ENCODE measurements at places on chromosomes 1 and 21.

GRCh38 chr1:21437341-21437640, 2.6 kb upstream of the NBPF3 start:
- DNase-seq: no peak

GRCh38 chr1:169072945-169073725, 33.4 kb upstream of the ATP1B1 start:
- DNase-seq: no peak

DNA sequence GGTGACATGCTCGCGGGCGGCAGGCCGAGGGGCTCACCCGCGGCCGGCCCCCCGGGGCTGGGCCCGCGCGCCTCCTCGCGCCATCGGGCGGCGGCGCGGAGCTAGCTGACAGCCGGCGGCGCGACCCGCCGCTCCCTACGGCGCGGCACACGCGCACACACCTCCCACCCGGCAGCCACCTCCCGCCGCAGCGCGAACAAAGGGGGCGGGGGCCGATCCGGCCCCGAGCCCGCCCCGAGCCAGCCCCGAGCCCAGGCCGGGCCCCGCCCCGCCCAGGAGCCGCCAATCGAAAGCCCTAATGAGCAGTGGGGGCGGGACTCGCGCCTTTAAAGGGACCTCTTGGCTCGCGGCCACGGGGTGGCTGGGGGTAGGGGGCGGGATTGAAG, at the start of gene KIF21B:
TSS of gene KIF21B (minus strand) at position 198 of the 386 bp plus-strand sequence. CDS start 331 bp downstream, outside the sequence.
- peak; percentile 89 for DNase-seq

- no peak for DNase-seq
These were observed 16.8 kb upstream of the SMYD2 start for GRCh38 chr1:214264196-214264595.

DNA sequence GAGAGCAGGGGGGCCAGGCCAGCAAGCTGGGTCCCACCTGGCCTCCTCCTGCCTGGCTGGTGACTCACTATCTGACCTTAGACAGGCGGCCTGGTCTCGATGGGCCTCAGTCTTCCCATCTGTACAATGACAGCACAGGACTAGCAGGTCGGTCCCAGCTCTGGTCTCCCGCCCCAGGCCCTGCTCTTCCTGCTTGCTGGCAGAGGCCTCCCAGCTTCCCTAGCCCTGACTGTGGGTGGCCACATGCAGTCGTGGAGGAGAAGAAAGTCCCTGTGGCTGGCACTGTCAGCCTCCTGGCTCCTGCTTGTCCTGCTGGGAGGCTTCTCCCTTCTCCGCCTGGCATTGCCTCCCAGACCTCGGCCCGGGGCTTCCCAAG, 817 bp downstream of the EXTL1 start:
- no peak for DNase-seq

- DNase-seq: no peak
These were observed 86.4 kb upstream of the IGSF21 start for GRCh38 chr1:18021242-18021641.

- no peak for DNase-seq
These were observed 207.1 kb upstream of the ZC3H12A start for GRCh38 chr1:37267111-37267835.

DNA sequence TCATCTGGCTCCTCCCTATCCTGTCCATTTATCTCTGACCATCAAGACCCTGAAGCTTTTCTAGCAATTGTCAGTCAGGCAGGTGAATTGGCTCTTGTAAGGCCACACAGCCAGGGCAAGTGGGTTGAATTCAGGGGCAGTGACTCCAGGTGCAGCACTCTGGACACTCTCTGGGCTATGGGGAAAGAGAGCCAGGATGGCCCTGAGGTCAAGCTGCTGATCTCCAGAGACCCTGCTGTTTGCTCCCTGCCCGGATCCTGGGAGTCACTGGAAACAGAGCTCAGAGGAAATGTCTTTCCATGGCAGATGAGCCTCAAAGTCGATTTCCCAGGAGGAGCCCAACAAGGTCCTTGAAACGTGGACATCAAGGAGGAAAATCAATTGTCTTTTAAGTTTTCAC, 184.4 kb downstream of the C1orf94 start:
- DNase-seq: no peak

- DNase-seq: no peak
These were observed 3.5 kb downstream of the A3GALT2 start for GRCh38 chr1:33317354-33317753.

DNA sequence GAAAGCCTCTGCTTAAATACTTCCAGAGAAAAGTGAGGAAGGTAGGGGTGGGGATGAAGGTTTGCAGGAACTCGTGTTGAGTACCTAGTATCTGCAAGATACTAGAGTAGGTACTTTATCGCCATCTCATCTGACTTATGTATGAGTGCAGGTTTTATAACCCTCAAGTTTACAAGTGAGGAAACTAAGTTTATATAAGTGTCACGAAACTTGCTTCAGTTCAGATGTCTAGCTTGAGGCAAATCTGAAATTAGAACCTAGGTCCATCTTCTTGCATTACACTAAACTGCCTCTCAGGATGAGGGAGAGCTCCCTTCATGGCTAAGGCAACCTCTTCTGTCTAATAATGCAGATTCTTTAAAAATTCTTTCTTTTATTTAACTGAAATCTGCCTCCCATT, 43.5 kb downstream of the NFIA start:
- no peak for DNase-seq

DNA sequence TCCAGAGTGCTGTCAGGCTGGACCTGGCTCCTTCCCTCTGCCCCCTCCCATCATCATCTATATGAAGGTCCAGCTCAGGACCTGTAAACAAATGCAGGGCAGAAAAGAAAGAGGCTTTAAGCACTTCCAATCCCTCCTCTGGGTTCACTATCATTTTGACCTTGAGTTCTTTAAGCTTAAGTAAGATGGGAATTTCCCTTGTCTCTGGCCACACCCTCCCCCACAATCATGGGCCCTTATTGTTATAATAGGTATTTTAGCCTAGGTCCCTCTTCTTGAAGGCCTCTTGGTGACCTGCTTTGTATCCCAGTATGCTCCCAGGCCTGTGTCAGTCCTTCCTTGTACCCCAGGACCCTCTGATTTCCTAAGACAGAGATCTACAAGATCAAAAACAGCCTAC, 45.1 kb upstream of the EPS15 start:
- DNase-seq: no peak

- no peak for DNase-seq
These were observed 527.1 kb downstream of the MRPL39 start for GRCh38 chr21:25080141-25080540.

GRCh38 chr21:44079846-44080245, 27.4 kb upstream of the PWP2 start:
- no peak for DNase-seq

DNA sequence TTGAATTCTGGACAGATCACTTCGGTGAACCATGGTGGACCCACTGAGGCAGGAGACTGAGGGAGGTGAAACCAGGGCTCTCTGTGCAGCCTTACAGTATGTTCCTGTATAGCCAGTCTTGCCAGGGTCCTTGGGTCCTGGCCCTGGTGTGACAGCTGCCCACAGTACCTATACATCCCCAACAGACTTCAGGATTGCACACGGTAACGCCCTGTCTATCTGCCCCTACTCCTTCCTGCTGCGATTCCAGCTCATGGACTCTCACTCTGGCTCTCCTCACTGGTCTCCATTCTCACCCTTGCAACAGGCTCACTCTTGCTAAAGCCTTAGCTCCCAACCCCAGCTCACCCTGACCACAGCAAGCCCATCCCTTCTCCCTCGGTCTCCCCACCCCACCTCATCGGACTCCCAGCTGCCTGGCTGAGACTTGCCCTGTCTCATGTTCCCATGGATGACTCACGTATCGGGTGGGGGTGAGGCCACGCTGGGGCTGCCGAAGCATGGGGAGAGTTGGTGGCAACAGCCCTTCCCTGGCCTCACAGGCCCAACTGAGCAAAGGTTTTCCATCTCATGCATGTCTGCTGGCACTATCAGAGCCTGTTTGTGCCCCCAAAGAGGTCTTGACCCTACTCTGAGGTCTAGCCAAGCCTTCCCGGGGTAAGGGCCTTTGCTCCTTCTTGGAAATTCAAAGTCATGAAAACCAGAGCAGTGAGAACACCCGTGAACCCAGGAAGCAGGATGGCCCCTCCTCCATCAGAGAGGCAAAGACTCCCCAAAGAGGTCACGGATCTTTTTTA, 7.1 kb downstream of the PHLDA3 start:
- DNase-seq: no peak

GRCh38 chr1:28835237-28835650, 23.3 kb downstream of the OPRD1 start:
- no peak for DNase-seq

- DNase-seq: no peak
These were observed 108.3 kb downstream of the RPS6KC1 start for GRCh38 chr1:213159376-213159775.

GRCh38 chr1:226863446-226863845, 7.0 kb upstream of the PSEN2 start:
- no peak for DNase-seq

GRCh38 chr1:103341377-103341880, 184.1 kb upstream of the RNPC3 start:
- no peak for DNase-seq

GRCh38 chr1:25724966-25725365, 75.0 kb upstream of the SELENON start:
- no peak for DNase-seq

DNA sequence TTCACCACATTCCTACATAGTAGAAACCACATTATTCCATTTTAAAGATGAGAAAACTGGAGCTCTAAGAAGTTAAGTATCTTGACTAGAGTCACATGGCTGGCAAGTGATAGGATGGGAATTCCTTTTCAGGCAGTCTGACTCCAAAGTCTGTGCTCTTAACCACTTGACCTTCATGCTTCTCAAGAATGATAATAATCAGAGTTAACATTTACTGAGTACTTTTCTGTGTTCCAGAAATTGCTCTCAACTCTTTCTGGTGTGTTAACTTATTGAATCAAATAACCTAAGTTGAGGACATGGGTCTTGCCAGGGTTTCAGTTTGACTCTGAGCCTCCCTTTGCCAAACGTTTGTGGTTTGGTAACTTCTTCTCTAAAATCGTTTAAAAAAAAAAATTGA, 169.4 kb downstream of the RASAL2 start:
- DNase-seq: no peak

- DNase-seq: no peak
These were observed 9.8 kb downstream of the MTARC1 start for GRCh38 chr1:220796530-220796929.

GRCh38 chr1:22338071-22338765, 113.4 kb upstream of the ZBTB40 start:
- no peak for DNase-seq

- no peak for DNase-seq
These were observed 1.2 kb downstream of the DMBX1 start for GRCh38 chr1:46490656-46491442.

GRCh38 chr1:30809514-30810263, 52.1 kb upstream of the LAPTM5 start:
- DNase-seq: no peak

GRCh38 chr1:207891148-207891547, 19.8 kb downstream of the CD34 start:
- no peak for DNase-seq

- DNase-seq: no peak
These were observed 128.4 kb upstream of the NGF start for GRCh38 chr1:115466433-115466832.

- no peak for DNase-seq
These were observed 9.0 kb downstream of the BCAR3 start for GRCh38 chr1:93672477-93673162.

GRCh38 chr1:220123889-220124288, 30.0 kb downstream of the IARS2 start:
- DNase-seq: no peak

- no peak for DNase-seq
These were observed 2.2 kb upstream of the SSBP3 start for GRCh38 chr1:54408147-54409066.

DNA sequence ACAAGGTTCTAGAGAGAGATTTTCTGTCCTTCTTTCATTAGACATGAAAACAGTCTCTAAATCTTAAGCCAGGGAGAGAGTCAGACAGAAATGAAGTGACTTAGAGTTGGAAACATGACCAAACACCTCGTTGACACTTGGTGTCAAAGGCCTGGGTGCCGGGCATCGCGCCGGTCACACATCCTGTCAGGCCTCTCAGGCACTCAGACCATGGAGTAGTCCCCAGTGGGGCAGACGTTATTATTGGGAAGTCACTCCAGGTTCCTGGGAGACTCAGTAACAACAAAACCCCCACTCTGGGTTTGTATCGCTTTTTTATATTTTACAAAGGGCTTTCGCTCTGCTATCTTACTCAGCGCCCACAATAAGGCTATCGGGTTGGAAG, 25.8 kb downstream of the KCNN3 start:
- no peak for DNase-seq

- no peak for DNase-seq
These were observed 562 bp downstream of the DYNLT5 start for GRCh38 chr1:66752671-66753371.

DNA sequence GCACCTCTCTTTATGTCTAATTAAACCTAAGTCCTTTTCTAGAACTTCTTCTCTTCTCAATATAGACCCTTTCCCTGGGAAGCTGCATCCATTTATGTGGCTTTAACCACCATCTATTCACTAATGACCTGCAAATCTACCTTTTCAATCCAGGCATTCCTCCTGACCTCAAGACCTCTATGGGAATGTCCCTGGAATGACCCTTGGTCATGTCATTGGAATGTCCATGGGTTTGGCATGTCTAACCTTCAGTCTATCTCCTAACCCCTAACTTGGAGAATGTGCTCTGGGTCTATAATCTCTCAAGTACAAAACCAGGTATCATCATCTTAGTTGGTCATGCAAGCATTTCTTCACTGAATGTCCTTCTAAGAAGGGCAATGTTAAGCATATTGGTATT, 196.1 kb downstream of the KCNH1 start:
- DNase-seq: no peak

DNA sequence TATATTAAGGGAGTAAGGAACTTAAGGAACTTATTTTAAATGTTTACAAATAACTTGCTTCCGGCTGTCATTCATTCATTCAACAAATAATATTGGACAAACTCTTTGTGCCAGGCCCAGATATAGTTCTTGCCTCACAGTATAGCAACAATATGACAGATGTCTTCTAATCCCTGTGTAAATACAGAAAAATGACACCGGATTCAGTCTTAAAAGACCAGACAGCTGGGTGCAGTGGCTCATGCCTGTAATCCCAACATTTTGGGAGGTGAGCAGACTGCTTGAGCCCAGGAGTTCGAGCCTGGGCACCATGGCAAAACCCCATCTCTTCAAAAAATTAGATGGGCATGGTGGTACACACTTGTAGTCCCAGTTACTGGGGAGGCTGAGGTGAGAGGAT, 23.7 kb downstream of the EIF2B3 start:
- DNase-seq: no peak

DNA sequence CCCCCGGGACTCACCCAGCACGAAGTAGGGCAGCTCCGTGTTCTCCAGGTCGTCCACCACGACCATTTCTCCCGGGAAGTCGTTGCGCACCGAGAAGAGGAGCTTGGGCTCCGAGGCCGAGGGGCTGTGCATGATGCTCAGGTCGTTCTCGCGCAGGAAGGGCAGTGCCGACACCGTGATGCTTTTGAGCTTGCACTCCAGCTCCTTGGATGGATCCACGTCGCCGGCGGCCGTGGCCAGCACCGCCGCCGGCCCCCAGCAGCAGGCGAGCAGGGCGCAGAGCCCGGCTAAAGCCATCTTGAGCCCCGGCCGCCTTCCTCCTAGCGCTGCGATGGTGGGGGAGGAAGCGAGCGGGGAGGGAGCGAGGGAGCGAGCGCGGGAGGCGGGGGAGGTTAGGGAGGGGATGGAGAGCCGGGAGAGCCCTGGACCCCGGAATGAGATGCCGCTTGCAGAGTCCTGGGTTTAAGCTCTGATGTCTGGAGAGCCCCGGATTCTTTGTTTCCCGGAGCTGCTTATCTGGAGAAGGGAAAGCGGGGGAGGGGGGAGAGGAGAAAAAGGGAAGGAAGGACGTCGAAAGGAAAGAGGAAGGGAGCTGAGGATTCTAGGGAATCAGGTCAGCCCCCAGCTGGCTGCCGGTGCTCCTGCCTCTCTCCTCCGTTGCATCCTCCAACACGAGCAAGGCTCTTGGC, at the start of gene ASTN1:
TSS of gene ASTN1 (minus strand) at position 333 of the 689 bp plus-strand sequence. CDS start at position 297, 36 bp downstream.
- no peak for DNase-seq
